ENCODE measurements at places on chromosomes 1 and 21.

- no peak for DNase-seq
Observed at GRCh38 chr1:29825274-29825940, 589.1 kb downstream of the PTPRU start.

DNA sequence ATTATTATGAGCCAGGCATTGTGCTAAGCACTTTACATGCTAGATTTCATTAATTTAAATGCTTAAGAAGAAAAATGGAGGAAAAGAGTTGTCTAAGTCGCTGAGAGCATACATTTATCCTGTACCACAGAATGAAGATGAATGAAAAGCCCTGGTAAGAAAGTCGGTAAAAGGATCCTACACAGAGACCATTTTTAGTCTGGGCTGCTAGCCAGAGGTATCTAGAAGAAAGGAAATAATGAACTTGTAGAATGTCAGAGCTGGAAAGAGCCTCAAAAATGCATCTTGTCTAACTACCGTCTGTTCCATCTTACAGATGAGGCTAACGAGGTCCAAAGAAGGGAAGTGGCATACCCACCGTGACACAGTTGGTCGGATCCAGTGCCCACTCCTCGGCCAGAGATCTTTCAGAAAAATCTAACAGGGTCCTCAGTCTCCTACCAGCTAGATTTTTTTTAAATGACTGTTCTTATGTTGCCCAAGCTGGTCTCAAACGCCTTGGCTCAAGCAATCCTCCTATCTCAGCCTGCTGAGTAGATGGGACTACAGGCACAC is 12.2 kb upstream of the TNR start:
- no peak for DNase-seq

DNA sequence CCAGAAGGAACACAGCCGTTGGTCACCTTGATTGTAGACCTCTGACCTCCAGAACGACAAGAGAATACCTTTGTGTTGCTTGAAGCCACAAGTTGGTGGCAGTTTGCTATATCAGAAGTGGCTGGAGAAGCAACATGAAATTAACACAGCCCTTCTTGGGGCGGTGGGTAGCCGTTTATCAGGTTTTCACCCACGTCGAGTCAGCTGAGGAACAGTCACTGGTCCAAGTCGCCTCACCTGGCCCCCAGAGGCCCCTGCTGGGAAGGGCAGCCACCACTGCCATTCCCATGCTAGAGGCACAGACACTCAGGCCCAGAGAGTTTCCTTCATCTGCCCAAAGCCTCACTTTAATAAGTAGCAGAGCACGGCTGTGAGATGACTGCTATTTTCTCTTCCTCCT is 37.7 kb downstream of the TMEM51 start:
- DNase-seq: no peak

GRCh38 chr1:15848929-15849774 is 1.6 kb downstream of the SPEN start:
- DNase-seq: peak; percentile 92

GRCh38 chr1:221509575-221510355 is 232.1 kb downstream of the DUSP10 start:
- peak; percentile 37 for DNase-seq

- DNase-seq: no peak
Observed at GRCh38 chr1:83889707-83890106, 109.2 kb downstream of the TTLL7 start.

- DNase-seq: no peak
Observed at GRCh38 chr1:177849130-177849529, 120.7 kb downstream of the SEC16B start.

- no peak for DNase-seq
Observed at GRCh38 chr1:172040466-172040865, 199.2 kb downstream of the DNM3 start.

DNA sequence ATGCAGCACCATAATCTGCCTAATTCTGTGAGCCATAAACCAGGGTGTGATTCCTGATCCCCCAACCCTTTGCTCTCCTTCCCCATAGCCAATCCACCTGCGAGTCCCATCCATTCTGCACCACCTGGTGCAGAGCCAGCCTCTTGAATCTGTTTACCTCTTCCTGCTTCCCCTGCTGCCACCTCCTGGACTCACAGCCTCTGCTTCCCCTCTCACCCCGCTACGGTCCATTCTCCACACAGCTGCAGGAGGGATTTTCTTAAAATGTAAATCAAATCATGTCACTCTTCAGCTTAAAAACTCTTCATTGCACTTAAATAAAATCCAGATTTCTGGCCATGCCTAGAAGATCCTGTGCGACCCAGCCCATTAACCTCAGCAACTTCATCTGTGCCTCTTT is 186.7 kb downstream of the FOXD2 start:
- no peak for DNase-seq

GRCh38 chr1:58841455-58841854 is 57.6 kb upstream of the JUN start:
- no peak for DNase-seq

- DNase-seq: no peak
Observed at GRCh38 chr1:164475834-164476233, 83.2 kb upstream of the PBX1 start.

DNA sequence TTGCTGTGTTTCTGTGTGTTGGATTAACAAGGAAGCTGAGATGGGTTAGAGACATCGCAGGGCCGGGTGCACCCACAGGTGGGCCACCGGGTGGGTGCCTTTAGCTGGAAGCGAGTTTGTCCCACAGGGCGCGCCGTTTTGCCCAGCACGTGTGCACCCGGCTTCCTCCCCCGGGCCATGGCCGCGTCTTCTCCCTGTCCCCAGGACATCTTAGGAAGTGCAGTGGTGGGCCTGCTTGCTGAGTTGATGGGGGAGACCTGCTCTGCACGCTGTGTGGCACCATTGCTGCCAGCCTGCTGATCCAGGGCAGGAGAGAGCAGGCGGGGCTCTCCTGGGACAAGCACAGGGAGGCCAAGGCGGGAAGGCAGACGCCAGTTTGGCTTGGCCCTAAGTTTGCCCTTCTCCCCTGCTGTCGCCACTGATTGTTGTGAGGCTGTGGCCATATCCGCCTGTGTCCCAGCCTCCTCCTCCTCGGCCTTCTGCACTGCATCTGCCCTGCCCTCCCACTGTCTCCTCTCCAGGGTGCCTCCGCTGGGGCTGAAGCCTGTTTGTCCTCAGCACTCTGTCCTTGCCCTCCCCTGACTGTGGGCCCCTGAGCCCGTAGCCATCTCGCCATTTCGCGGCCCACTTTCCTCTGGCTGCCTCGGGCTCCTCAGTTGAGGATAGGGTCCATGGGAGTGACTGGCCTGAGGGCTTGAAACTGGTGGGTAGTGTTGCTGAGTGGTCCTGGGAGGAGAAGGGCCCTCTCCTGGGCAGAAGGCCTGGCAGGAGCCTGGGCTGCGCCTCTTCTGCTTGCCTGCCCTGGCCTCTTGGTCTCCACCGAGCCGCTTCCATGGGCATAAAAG is 47.6 kb downstream of the PKNOX1 start:
- no peak for DNase-seq

DNA sequence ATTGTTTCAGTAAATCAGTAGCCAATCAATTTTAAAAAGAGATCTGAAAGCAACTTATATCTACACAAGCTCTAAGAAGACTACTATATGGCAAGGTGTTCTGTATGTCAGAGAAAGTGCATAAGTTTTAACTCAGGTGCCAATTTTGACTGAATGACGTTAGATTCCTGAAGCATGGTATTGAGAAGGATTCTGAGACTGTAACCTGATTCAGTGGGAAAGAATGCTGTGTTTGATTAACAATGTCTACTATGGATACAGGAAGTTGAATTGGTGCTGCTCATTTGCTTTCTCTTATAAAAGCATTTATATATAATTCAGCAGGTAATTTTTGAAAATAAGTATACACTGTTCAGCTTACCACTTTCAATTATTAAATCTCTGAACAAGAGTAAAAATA is 156.3 kb downstream of the PAPPA2 start:
- DNase-seq: no peak

DNA sequence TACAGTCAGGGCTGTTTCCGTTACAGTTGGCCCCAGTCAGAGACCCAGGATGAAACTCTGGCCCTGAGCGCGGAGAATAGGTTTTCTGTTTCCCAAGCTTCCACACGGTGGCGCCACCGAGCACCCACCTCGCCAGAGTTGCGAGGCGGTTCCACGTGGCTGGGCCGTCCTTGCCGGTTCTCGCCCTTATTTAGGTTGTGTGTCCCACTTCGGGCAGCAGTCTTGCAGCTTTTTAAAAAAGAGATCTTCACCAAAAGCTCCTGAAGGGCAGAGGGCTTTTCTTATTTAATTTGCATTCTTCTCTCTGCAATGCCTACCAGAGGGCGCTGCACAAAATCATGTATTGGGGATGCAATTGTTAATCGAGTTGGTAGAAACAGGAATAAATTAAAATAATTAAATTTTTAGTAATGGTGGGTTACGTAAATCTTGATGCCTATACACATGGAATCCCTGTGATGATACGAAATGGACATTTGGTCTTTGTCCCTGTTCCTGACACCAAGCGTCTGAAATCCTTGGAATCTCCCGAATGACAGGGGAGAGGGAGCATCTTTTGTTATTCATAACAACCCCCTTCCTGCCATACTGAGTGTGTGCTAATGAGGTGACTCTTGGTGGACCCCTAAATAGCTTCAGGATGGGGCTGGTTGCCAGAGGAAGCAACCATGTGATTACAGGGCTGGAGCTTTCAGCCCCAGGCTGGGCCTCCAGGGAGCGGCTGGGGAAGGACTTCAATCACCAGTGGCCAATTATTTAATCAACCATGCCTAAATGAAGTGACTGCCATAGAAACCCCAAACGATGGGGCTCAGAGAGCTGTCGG is 5.6 kb upstream of the S100A7 start:
- DNase-seq: no peak

GRCh38 chr21:21397464-21397863 is 399.3 kb downstream of the NCAM2 start:
- DNase-seq: no peak

GRCh38 chr1:172704420-172705210 is 45.7 kb downstream of the FASLG start:
- no peak for DNase-seq

GRCh38 chr1:48222501-48223242 is at the start of gene SLC5A9:
Gene SLC5A9, plus strand, starts transcription at chr1:48222716. Its CDS starts 21 bp downstream, at chr1:48222737.
- DNase-seq: no peak

- DNase-seq: no peak
Observed at GRCh38 chr1:235931171-235931738, 64.5 kb upstream of the LYST start.

GRCh38 chr1:66013371-66013770 is 220.7 kb downstream of the PDE4B start:
- no peak for DNase-seq

- no peak for DNase-seq
Observed at GRCh38 chr1:231786126-231786525, 159.5 kb downstream of the DISC1 start.

- no peak for DNase-seq
Observed at GRCh38 chr1:210857146-210857663, 276.7 kb downstream of the KCNH1 start.

DNA sequence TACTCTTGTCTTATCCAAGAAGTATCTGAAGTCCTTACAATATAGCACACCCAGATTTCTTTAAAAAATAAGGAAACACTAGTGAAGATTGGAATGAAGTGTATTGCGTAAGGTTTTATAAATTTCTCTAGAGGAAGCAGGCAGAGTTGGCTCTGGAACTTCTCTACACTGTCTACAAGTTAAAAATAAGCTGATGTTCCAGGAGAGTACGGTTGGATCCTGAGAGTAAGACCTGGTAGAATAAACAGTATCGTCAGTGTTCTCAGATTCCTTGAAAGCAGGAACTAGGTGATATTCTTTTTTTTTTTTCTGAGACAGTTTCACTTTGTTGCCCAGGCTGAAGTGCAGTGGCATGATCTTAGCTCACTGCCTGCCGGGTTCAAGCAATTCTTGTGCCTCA is 107.9 kb downstream of the USP25 start:
- DNase-seq: no peak

GRCh38 chr1:240242601-240243144 is 151.0 kb downstream of the FMN2 start:
- DNase-seq: no peak

DNA sequence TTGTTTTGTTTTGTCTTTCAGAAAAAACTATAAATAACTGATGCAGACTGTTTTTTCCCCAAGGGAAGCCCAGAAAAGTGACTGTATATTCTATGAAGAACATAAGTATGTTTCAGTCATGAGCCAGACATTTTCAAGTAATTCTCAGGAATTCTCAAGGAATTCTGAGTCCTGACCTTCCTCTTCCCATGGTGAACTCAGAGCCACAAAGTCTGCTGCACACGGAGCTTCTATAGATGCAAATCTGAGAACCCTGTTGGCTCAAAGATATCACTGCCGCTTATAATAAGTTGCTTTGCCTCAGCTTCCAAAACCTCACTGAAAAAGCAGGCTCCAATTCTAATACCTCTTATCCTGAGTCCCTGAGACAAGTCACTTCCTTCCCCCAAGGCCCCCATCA is 418.5 kb upstream of the RUNX1 start:
- DNase-seq: no peak

GRCh38 chr21:33936301-33937038 is 20.9 kb upstream of the ATP5PO start:
- no peak for DNase-seq

DNA sequence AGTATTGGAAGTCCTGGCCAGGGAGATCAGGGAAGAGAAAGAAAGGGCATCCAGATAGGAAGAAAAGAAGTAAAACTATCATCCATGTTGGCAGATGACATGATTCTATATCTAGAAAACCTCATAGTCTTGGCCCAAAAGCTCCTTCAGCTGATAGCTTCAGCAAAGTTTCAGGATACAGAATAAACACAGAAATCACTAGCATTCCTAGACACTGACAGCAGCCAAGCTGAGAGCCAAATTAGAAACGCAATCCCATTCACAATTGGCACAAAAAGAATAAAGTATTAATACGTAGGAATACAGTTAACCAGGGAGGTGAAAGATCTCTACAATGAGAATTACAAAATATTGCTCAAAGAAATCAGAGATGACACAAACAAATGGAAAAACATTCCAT is 44.6 kb downstream of the ZFYVE9 start:
- DNase-seq: no peak

GRCh38 chr21:41137889-41138288 is 30.1 kb upstream of the BACE2 start:
- no peak for DNase-seq

- DNase-seq: no peak
Observed at GRCh38 chr1:239483391-239483790, 97.0 kb downstream of the CHRM3 start.

GRCh38 chr1:63630666-63631065 is 37.5 kb downstream of the PGM1 start:
- DNase-seq: no peak

DNA sequence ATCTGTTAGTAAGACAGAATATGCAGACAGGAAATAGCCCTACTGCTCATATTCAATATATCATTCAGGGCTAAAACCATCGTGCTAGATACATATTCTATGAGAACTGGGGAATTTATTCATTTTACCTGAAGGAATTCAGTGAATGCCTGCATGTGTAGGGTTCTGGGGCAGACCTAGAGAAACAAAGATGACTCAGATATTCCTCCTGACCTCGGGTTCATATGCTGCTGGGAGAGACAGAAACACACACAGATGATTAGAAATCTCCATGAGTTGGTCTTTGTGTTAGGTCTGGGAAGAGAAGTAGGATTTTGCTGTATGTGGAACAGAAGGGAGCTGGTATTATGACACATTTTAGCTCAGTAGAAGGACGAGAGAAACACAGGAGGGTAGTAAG is 176.5 kb upstream of the ST6GALNAC5 start:
- no peak for DNase-seq

- no peak for DNase-seq
Observed at GRCh38 chr1:168504064-168504837, 39.5 kb downstream of the XCL2 start.

- DNase-seq: no peak
Observed at GRCh38 chr1:95352767-95353166, 118.8 kb downstream of the RWDD3 start.

Measured in DMS 273 treated with DMSO at 0.1 percent for 48 hours (cell line).